ENCODE measurements at places on chromosomes 6 and 20.

DNA sequence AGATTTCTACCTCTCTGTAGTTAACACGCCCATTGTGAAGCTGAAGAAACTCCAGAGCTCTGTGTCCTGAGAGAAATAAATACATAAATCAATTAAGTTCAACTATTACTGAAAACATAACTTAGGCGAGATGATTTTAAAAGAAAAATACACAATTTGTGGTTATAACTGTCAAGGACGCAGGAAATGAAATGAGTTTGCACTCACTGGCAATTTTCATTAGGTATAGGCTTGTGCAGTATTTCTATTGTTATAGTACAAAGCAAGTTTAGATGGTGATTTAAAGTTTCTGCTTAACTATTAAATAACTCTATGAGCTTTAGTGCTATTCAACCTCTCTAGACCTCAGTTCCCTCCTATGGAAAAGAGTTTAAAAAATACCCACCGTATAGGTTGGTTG is 3.3 kb downstream of the GPLD1 start:
- no peak for DNase-seq

- no peak for DNase-seq
Measured at GRCh38 chr6:2651536-2651935, 99.2 kb downstream of the MYLK4 start.

GRCh38 chr6:324729-325125 is 32.4 kb downstream of the DUSP22 start:
- DNase-seq, result no peak

GRCh38 chr20:57998276-57998675 is 230.2 kb downstream of the ANKRD60 start:
- no peak for DNase-seq

GRCh38 chr20:7375905-7376304 is 564.4 kb downstream of the HAO1 start:
- DNase-seq, result no peak

- no peak for DNase-seq
Measured at GRCh38 chr6:67775333-67775732, 859.7 kb upstream of the ADGRB3 start.

DNA sequence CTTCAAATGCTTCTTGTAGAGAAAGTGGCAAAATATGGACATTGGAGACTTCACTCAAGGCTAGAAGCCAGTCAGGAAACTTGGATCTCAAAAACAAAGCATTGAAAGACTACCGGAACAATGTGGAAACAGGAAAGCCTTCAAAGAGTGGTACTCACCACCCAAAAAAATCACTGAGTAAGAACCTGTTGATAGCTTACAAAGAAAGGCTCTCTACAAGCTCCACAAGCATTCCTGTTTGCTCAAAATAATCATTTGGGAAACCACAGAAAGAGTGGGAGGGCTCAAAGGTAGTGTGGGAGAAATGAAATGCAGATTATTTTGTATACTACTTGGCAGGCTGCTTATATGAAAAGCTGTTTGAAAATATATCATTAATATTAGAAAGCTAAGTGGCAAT is 9.5 kb upstream of the DST start:
- DNase-seq, result no peak

DNA sequence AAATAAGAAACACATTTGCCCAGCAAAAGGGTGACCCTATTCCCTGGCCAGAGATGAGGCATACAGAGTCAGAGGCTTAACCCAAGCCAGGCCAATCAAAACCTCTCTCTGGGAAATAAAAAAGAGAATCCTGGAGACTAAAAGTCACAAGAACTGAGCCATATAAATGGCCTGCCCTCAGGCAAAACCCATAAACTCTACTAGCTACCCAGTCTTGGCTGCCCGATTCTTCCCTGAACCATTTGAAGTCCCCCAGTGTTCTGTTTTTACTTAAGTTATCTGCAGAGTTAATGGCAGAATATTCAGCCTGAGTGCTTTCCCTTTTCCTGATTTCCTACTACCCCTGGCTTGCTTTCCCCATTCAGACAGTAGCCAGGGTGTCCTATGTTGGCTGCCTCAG is 13.9 kb downstream of the KCNK15 start:
- no peak for DNase-seq

- no peak for DNase-seq
Measured at GRCh38 chr20:48898210-48898609, 23.3 kb upstream of the ARFGEF2 start.

GRCh38 chr6:166673309-166673708 is 46.3 kb upstream of the RPS6KA2 start:
- DNase-seq, result no peak

GRCh38 chr20:57658833-57659516 is 38.7 kb upstream of the ZBP1 start:
- peak; percentile 19 for DNase-seq

GRCh38 chr20:21702553-21703470 is 2.7 kb upstream of the PAX1 start:
- DNase-seq, result peak; percentile 83

- no peak for DNase-seq
Measured at GRCh38 chr6:56992703-56993102, 37.8 kb downstream of the BEND6 start.

- no peak for DNase-seq
Measured at GRCh38 chr6:1960486-1961142, 284.8 kb downstream of the GMDS start.

- no peak for DNase-seq
Measured at GRCh38 chr6:32602383-32602782, 12.7 kb upstream of the HLA-DRB1 start.

DNA sequence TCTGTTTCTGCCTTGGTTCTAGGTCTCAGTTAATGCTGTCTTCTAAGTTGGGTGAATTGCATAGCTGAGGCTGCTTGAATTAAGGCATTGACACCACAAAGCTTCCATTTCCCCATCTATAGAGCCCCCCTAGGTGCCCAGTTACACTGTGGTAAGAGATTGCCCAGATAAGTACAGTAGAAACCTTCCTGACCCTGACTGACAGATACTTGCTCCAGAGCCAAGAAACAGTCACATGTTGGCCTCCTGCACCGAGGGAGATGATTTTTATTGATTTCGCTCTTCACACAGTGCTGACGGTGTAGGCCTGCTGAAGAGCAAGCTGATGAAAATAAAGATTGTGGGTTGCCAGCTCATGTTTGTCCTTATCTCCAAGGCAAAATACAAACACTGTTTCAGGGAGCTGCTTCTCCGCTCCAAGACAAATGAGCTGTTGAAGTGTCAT is 67.9 kb downstream of the TRMT11 start:
- no peak for DNase-seq

DNA sequence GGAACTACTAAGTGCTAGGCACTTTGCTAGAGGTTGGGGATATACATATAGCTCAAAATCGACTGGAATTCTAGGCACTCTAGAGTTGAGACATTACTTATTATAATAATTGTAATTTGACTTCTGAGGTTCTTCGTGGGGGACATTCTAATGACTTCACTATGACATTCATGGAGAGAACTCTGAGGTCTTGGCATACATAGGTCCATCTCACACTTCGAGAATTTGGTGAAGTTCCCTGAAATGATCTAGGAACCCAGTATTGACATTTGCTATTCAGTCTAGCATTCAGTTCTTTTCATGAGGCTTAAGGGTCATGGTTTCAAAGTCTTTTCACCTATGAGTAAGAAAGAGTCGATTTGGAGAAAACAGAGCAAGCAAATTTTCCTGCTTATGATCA is 446.6 kb upstream of the JAG1 start:
- DNase-seq, result no peak
